ENCODE measurements at places on chromosomes 5 and 9.
A peak's percentile ranks its signal among the peaks of the same experiment; 100 is the strongest.

DNA sequence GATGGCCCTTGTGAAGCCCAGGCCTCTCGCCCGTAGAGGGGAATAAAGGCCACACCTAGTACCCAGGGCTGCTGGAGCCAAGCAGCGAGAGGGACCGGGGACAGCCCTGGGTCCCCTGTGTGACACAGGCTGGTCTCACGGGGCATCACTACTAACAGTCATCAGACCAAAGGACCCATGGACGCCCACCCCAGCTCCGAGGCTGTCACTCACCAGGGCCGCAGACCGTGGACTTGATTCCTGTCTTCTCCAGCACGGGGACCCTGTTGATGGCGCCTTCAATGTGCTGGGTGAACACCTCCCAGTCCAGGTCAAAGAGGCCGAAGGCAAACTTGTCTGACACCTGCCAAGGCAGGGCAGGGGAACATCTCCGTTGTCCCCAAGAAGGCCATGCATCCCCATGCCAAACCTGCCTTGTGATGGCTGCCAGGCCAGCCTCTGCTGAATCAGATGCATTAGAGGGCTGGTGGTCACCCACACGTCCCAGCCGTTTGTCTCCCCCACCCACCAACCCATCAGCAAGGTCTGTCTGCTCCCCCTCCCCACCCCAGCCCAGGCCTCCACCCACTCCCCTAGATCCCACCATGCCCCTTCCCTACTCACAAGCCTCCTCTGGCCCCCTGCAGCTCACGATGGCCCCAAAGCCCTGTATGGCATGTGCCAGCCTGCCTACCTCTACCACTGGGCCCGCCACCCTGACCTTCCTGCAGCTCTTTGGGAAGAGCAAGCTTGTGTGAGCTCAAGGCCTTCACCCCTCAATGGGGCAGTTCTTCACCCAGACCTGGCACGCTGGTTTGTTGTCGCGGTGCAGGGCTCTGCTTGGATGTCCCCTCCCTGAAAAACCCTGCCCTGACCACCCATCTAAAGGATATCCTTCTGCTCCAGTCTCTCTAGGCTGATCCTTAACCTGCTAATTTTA, 20.8 kb downstream of the SARDH start:
- DNase-seq: no peak

- DNase-seq: no peak
These were observed 418.6 kb downstream of the SLCO4C1 start for GRCh38 chr5:101877451-101877850.

GRCh38 chr9:75083188-75083970, 4.6 kb downstream of the NMRK1 start:
- no peak for DNase-seq

- DNase-seq: no peak
These were observed 203.0 kb downstream of the TTLL11 start for GRCh38 chr9:121889990-121890563.

- no peak for DNase-seq
These were observed 5.0 kb upstream of the C9 start for GRCh38 chr5:39369123-39369815.

- DNase-seq: no peak
These were observed 162.7 kb downstream of the PAPPA start for GRCh38 chr9:116316246-116316645.

DNA sequence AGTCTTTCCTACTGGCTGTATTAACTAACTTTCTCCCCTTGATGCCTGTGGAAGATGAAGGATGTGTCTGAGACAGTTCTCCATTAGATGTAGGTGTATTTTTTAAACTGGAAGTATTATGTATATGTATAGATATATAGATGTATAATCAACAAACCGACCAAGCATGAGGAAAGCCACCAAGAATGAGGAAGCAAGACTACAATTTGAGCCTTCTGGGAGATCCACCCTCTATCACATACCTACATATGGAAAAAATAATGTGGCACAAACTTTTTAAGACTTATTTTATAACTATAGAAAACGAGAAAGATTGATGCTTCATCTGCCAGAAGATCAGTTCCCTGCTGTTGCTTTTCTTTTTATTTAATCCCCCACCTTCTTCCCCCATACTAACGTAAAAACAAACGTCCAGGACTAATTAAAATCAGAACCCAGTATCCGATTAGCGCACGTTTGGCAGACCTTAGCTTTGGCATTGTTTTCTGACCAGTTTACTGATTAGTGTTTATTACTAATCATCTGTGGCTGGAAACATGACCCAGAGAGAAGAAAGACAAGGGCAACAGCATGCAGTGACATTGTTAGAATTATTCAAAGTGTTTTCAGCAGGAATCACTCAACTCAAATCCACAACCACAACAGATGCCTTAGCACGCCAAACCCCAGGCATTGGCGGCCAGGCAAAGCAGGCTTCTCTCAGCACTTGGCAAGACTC, 490.2 kb downstream of the EBF1 start:
- no peak for DNase-seq

- DNase-seq: no peak
These were observed 23.6 kb downstream of the QRFP start for GRCh38 chr9:130872912-130873503.

GRCh38 chr5:126449751-126450271, 26.6 kb downstream of the GRAMD2B start:
- DNase-seq: no peak

DNA sequence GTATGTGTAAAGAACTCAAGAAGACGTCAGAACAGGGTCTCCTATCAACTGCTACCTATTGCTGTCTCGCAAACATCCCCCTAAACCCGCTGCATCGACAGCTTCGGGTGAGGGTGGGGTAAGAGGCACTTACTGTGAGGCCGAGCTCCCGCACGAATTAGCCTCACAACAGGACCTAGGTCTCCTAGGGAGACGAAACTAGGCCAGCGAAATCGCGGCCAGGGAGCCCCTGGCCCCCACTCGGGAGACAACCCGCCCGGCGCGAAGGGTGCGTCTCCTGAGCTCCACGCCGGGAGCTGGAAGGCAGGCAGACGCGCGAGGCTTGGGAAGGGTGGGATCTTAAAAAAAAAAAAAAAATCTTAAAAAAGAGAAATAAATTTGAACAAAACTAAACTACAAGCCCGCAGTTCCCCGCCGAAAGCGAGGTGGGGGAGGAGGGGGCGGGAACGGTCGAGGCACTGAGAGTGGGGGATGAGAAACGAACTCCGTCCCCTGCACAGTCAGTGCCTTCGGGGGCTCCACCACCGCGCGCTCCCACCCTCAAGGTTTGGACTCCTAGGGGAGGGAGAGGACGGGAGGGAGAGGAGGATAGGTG, 33.0 kb upstream of the NFIB start:
- no peak for DNase-seq

DNA sequence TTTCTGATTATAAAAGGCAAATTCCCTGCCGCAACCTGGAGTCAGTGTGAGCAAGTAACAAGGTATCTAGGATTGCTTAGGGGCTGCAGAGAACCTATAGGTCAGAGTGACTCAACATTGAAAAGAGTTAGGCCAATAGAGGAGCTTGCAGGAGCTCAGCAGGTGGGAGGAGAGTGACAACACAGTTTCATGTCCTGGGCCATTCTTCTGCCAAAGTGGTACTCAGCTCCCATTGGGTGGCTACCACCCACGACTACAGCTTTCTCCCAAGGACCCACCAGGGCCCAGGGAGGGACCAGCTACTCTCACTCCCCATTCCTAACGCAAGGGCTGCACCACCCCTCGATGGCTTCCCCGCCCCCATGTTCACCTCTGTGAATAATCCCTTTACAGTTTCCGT, 86.7 kb upstream of the SPATA31C2 start:
- no peak for DNase-seq

DNA sequence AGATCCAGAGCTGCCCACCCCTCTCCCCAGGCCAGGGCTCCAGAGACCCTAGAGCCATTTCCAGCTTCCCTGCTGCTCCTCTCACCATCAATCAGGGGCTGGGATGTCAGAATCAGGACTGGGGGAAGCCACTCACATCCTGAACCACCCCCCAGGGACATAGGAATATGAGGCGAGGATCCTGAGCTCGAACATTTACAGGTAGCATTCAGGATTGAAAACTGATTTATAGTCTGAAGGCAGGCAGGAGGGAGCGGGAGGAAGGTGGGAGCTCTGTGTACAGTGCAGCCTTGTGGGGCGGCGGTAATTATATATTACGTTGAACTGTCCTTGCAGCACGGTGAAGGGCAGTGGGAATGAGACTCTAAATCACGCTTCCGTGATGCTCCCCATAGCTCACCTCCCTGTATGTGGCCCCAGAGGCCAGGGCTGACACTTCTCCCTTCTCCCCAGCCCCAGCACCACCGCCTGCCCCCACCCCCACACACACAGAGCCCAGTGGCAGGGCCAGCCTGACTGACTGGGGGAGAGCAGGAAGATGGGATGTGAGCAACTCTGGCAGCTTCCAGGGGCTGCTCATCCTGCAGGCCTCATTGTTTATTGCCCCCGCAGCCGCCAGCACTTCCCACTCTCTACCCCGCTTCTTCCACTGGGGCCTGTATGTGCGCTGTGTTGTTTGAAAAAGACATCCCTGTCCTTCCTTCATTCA, 76.0 kb upstream of the HSPA9 start:
- no peak for DNase-seq

- DNase-seq: no peak
These were observed 995 bp downstream of the IPPK start for GRCh38 chr9:92668746-92669526.

DNA sequence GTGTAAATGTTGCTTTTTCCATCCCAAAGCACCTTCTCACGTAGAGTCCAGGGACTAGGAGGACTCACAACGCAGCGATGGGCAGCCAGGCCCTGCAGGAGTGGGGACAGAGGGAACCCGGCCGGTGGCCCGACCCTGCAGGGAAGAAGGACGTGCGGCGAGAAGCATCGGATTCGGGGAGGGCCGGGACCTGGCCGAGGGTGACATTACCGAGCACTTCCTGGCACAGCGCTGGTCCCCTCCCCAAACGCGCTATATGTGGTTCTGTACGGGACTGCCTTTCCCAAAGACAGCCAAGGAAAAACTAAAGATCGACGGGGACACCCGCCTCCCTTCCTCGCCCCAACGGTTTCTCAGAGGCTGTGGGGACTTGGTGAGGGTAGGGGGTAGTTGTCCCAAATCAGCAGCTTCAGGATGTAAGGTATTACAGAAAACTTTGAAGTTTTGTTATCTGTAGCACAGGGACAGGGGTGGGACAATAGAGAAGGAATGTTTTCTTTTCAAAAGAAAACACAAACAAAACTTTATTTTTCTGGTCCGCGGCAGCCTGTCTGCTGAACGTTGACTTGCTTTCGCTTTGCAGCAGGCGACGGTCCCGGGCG, 887 bp upstream of the MAP3K1 start:
- DNase-seq: no peak

- no peak for DNase-seq
These were observed 27.8 kb downstream of the DPYSL3 start for GRCh38 chr5:147481874-147482705.

- no peak for DNase-seq
These were observed 105.4 kb upstream of the SPOCK1 start for GRCh38 chr5:137604348-137605095.

- DNase-seq: no peak
These were observed 727 bp upstream of the DNAJA1 start for GRCh38 chr9:33024126-33024965.

DNA sequence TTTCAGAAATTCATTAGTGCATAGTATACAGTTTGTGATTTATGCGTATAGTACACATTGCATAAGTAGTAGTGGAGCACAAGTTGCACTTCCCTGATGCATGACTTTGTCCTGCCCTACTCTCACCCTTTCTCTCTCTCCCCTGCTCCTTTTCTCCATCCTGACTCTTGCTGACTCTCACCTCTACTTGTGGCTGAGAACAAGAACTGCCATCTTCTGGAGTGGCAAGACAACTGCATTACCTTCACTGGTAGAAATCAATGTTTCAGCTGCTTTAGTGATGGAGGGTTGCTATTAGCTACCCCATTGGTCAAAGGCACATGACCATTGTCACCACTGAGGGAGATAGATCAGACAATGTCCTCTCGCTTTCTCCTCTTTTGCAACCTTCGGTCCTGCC, 26.9 kb downstream of the SPEF2 start:
- DNase-seq: no peak

DNA sequence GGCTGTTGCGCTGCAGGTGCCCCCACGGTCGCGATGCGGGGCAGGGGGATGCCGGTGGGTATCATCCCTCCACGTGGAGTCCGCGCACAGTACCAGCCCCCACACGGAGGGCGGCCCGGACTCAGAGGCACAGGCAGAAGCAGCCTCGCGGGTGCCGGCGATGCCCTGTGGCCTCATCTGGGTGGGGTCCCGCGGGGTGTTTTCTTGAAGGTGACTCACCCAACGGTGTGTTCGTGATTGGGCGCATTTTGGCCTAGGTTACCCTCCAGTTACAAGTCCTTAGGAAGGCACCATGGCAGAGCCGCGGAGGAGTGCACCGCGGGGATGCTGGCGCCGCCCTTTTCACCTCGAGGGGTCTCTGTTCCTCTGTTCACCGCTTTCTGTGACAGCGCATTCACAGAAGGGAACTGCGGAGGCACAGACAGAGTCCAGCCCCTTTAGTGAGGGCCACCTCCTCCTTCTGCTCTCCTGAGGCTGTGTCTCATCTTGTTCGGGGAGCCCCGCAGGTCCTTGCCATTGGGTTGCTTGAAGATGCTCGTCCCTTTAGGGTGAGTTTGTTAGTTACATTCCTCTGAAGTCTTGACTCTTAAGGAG, 21.6 kb upstream of the EXOC3 start:
- DNase-seq: no peak

- peak; percentile 39 for DNase-seq
These were observed 27.6 kb downstream of the AQP7 start for GRCh38 chr9:33374634-33375237.

DNA sequence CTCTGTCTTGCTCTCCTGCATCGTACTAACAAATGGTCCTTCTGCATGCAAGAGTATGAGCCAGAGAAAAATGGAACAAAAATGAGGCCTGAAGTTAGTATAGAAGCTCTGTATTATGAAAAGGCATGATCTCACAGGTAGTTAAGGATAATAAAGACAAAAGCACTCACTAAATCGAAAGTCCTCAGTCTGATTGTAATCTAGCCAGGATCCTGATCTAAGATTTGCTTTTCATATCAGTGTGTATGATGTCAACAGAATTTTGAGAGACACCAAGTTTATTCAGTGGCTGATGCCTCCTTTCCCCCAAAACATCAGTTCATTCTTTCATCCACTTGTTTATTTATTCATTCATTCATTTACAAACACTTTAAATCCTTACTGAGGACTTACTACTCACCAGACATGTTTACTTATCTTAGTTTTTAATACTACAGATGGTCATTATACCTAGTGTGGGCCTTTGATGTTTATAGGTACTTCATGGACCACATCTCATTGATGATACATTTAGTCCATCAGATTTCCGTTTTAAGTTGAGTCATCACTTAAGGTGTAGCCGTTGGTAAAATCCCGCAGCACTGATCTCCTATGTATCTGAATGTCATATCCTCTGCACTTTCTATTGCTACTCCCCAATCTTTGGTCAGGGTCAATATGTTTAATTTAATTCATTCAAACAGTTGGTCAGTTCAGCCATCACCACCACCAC, 105.2 kb upstream of the DHFR start:
- no peak for DNase-seq

- no peak for DNase-seq
These were observed 31.3 kb upstream of the PLPP6 start for GRCh38 chr9:4630836-4631235.

GRCh38 chr9:98147582-98147981, 28.6 kb upstream of the TRIM14 start:
- DNase-seq: no peak

- DNase-seq: no peak
These were observed 42.5 kb upstream of the BASP1 start for GRCh38 chr5:17174965-17175364.

GRCh38 chr9:79945495-79945894, 373.7 kb downstream of the TLE4 start:
- DNase-seq: no peak

- DNase-seq: no peak
These were observed 706.4 kb downstream of the SEMA5A start for GRCh38 chr5:8839361-8840055.

GRCh38 chr9:5231212-5231611, at the start of gene INSL4:
INSL4 (plus strand) TSS chr9:5231419; CDS start chr9:5231524, 105 bp downstream.
- no peak for DNase-seq

Data from Panc1 (cell line).